ENCODE measurements at places on chromosomes 3 and 15. TPM values are rescaled to one million over a fixed set of nuclear protein-coding genes. Genes with fewer than 3 reads are reported as not detected.
A peak's percentile ranks its signal among the peaks of the same experiment; 100 is the strongest.

SEMA5B gene
- total RNA-seq = not detected

GRCh38 chr3:195151866-195152541, 119.0 kb downstream of the XXYLT1 start:
- ATAC-seq = no peak

GRCh38 chr3:136973352-136973751, 15.6 kb downstream of the IL20RB start:
- no peak for ATAC-seq

SCG3 gene
- not detected for total RNA-seq

DNA sequence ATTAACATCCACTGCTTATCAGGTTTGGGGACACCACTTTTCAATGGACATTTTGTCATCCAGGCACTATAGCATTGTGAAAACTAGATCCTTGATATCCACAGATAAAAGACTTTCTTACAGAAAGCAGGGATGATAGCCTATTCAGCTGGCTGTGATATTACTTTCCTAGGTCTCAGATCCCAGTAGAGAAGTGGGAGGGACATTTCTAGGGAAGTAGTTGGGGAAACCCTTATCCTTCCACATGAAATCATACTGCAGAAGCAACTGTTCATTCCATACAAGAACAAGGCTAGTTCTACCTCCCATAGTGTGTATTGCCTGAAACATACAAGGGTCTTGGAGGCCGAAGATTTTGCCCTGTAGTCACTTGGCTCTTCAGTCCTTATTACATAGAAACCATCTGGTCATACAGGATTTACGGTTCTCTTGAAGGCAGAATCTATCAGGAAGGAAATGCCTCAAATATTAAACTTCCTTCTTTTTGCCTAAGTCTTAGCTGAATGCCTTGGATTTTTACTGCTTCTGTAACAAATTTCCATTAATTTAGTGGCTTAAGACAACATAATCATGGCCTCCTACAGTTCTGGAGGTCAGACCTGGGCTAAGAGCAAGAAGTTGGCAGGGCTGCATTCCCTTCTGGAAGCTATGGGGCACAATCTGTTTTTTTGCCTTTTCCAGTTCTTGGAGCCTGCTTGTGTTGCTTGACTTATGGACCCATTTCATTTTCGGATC, 119.4 kb downstream of the ECT2 start:
- ATAC-seq = no peak

FAM81A gene
- not detected for total RNA-seq

SERINC4 gene
- total RNA-seq = 0.17 TPM

- ATAC-seq = no peak
Measured at GRCh38 chr3:184648636-184649035, 63.2 kb downstream of the MAGEF1 start.

- ATAC-seq = no peak
Measured at GRCh38 chr3:175274056-175274455, 414.9 kb downstream of the NAALADL2 start.

DNA sequence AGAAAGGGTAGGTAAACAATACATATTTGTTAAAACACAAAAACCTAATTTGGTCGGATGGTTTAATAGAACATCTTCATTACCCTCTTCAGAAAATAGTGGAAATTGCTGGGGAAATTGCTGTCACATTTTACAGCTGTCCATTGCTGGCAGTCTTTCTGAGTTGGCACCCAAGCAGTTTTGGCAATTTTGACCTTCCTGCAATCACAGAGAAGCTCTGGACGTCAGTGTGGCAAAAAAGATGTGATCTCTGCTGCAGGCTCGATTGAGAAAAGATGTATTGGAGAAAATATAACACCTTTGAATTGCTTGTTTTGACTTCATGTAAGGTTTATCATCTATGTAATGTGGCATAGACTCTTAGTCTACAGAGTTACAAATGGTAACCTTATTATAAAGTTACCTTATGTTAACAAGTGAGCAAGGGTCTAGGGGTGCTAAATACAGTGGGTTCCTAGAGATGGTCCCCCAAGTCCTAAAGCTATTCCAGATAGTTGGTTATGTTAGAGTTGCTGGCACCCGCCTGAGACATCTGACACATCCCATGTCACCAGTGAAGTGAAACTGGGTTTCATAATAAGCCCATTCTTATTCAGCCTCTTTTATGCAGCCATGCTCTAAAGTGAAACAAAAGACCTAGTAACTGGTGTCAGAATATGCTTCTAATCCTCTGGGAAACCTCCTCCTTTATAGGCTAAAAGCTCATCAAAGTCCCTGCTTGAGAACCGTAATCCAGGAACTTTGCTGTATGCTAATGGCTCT, 14.0 kb downstream of the UBE2E1 start:
- ATAC-seq = peak; percentile 54

GRCh38 chr3:106435899-106436453, 567.2 kb upstream of the CBLB start:
- ATAC-seq = no peak

GRCh38 chr15:45150481-45150880, 20.7 kb downstream of the DUOX1 start:
- no peak for ATAC-seq

- peak; percentile 97 for ATAC-seq
Measured at GRCh38 chr3:108914774-108915641, 38.7 kb downstream of the GUCA1C start.

- no peak for ATAC-seq
Measured at GRCh38 chr15:80641384-80641783, 53.7 kb upstream of the ABHD17C start.

CFAP91 gene
- not detected for total RNA-seq

- ATAC-seq = peak; percentile 34
Measured at GRCh38 chr3:71376911-71377310, 206.6 kb downstream of the FOXP1 start.

GRCh38 chr3:37229740-37230139, 55.4 kb upstream of the LRRFIP2 start:
- no peak for ATAC-seq

DNA sequence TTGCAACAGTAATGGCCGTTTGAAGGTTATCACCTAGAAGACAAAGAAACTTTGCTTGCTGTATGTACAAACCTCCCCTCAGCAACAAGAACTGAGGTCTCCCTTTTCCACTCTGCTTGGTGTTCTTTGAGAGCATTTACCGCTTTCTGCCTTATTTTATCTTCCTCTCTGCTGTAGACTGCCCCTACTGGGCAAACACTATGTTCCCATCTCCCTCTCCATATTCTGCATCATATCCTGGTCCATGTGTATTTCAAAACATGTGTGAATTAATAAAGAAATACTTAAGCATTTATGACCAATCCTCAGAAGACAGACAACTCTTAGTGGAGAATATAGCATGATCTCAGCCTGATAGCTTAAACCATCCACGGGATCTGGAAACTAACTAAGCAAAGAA, 64.4 kb downstream of the ATP13A5 start:
- no peak for ATAC-seq

DNA sequence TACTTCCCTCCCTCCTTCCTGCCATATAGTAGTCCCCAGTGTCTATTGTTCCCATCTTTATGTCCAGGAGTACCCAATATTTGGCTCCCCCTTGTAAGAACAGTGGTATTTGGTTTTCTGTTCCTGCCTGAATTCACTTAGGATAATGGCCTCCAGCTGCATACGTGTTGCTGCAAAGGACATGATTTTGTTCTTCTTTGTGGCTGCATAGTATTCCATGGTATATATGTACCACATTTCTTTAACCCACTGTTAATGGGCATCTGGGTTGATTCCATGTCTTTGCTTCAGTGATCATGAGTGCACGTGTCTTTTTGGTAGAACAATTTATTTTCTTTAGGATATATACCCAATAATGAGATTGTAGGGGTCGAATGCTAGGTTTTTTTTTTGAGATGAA, 19.3 kb downstream of the SPRED1 start:
- no peak for ATAC-seq

RAB7A gene
- 217 TPM for total RNA-seq

- no peak for ATAC-seq
Measured at GRCh38 chr3:56001991-56002390, 466.3 kb downstream of the ERC2 start.

EAF2 gene
- total RNA-seq = 20.8 TPM

- ATAC-seq = no peak
Measured at GRCh38 chr3:189249987-189250386, 78.2 kb downstream of the TPRG1 start.

- ATAC-seq = no peak
Measured at GRCh38 chr3:186969607-186970006, 39.3 kb downstream of the ST6GAL1 start.

PAQR5 gene
- not detected for total RNA-seq

- no peak for ATAC-seq
Measured at GRCh38 chr15:69562564-69562963, 109.9 kb downstream of the RPLP1 start.

LDHAL6B gene
- total RNA-seq = not detected

EHD4 gene
- total RNA-seq = 56.3 TPM

GRCh38 chr15:57485869-57486268, 105.8 kb upstream of the MYZAP start:
- ATAC-seq = peak; percentile 29

- no peak for ATAC-seq
Measured at GRCh38 chr3:123813876-123814275, 70.3 kb downstream of the MYLK start.

DNA sequence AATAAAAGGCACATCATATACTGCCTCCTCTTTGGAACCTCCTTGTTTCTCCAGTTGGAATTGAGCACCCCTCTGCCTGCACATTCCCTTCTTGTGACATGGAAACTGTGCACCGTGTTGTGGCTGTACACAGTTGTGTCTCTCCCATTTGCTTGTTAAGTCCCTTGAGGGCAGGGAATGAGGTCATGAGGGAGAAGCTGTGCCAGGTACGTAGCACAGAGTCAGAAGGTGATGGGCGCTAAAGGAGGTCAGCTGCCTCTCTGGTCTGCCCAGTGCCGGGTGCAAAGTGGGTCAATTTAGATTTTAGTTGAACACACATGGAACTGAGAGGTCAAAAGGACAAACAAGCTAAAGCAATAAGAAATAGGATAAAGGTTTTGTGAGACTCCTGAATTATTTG, 124.4 kb downstream of the FAM43A start:
- ATAC-seq = no peak

GRCh38 chr3:46706771-46707582, 5.8 kb downstream of the TMIE start:
- no peak for ATAC-seq

ANKRD34C gene
- total RNA-seq = not detected

SPINK8 gene
- total RNA-seq = not detected
